Activated CD4-positive, alpha-beta memory T cell treated with anti-CD3 and anti-CD28 coated beads for 36 hours (primary cell): ENCODE measurements at places on chromosomes 2 and 18.

GRCh38 chr2:215356334-215356947, 44.6 kb downstream of the ATIC start:
- no peak for DNase-seq

DNA sequence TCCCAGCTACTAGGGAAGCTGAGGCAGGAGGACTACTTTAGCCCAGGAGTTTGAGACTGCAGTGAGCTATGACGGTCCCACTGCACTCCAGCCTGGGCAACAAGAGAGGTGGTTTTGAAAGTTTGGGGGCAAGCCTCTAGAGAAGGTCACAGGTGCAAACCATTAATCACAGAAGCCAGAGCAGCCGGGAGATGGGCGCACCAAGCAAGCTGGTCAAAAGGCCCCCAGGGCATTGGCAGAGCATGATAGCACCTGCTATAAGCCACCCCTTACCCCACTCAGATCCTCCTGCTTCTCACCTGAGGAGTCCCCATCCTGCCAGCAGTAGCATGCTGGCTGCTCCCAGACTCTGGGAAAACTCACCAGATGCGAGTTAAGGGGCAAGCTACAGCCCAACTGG, 116.1 kb upstream of the RAB12 start:
- no peak for DNase-seq

DNA sequence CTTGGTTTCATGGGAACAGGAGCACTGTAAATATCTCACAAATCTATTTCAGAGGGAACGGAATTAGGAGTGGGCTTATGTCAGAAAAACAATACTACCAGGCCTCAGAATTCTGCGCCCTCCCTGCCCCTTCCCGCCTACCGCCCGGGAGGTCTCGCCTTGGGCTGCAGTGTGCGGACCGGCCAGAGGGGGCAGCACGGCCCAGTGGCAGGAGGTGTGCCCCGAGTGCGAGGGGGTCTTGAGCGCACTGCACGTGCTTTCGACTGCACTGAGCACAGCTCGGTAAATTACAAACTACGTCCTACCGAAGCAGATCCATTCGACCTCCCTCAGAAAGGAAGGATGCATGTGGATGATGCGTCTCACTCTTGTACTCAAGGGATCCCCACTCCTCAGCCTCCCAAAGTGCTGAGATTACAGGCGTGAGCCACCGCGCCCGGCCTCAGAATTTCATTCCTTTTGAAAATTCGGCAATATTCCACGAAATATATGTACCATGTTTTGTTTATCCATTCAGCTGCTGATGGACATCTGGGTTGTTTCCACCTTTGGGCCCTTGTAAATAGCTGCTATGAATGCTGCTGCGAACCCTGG, 297.0 kb downstream of the BCL2 start:
- DNase-seq: peak; percentile 26

GRCh38 chr2:47561906-47562305, 158.9 kb downstream of the MSH2 start:
- no peak for DNase-seq

DNA sequence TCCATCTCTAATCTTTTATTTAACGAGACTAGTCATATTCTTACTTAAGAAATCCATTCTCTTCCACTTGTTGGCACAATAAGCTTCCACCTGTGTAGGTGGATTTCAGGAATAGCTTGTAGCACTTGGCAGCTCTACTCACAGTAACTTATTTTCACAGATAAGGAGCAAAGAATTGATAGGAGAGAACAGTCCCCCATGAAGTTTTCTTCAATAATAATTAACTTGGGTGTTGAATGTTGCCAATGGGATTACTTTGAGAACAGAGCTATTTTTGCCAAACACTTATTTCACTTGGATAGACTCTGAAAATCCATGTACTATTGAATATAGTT, 1388.6 kb upstream of the PIK3C3 start:
- no peak for DNase-seq

GRCh38 chr2:217916504-217917254, 86.1 kb downstream of the TNS1 start:
- DNase-seq: no peak

- no peak for DNase-seq
These were observed 75.7 kb downstream of the MYO5B start for GRCh38 chr18:50119296-50119695.

- DNase-seq: no peak
These were observed 34.3 kb downstream of the DARS1 start for GRCh38 chr2:135951041-135951583.

DNA sequence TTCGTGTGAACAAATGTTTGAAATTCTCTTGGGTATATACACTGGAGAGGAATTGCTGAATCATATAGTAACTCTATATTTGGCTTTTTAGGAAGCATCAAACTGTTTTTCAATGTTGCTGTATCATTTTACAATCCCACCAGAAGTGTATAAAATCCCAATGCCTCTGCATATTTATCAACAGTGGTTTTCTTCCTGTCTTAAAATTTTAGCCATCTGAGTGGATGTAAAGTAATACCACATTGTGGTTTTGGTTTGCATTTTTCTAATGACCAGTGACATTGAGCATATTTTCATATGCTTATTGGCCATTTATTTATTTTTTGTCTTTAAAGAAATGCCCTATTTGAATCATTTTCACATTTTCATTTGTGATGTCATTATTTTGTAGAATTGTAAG, 22.8 kb upstream of the LRP1B start:
- no peak for DNase-seq

DNA sequence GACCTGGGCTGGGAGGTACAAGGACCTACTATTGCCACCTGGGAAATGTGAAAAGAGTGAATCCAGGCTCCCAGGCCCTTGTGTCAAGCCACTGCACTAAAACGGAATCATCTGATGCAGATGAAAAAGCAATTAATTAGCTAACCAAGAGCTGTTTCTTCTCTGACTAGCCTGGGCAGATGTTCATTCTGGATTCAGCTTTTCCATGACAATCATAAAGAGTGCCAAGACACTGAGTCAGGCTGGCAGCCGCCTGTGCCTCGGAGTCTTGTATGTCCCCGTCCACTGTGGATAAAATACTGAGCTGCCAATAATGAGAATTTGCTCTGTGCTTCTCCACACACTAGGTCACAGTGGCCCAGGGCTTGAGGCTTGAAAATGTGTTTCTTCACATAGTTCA, 21.7 kb upstream of the LCLAT1 start:
- no peak for DNase-seq
